ENCODE measurements at places on chromosomes 12 and 14. TPM values are rescaled to one million over a fixed set of nuclear protein-coding genes. Genes with fewer than 3 reads are reported as not detected.

- no peaks in the 10 kb centered on the region for H3K4me1 ChIP-seq
- no peak for DNase-seq
- H3K4me3 ChIP-seq: no peak overlapping the region
- H3K27me3 ChIP-seq: no peaks in the 10 kb centered on the region
- H3K27ac ChIP-seq: no peak overlapping the region
Observed at GRCh38 chr12:123498126-123498825, 35.2 kb downstream of the RILPL1 start.

DNA sequence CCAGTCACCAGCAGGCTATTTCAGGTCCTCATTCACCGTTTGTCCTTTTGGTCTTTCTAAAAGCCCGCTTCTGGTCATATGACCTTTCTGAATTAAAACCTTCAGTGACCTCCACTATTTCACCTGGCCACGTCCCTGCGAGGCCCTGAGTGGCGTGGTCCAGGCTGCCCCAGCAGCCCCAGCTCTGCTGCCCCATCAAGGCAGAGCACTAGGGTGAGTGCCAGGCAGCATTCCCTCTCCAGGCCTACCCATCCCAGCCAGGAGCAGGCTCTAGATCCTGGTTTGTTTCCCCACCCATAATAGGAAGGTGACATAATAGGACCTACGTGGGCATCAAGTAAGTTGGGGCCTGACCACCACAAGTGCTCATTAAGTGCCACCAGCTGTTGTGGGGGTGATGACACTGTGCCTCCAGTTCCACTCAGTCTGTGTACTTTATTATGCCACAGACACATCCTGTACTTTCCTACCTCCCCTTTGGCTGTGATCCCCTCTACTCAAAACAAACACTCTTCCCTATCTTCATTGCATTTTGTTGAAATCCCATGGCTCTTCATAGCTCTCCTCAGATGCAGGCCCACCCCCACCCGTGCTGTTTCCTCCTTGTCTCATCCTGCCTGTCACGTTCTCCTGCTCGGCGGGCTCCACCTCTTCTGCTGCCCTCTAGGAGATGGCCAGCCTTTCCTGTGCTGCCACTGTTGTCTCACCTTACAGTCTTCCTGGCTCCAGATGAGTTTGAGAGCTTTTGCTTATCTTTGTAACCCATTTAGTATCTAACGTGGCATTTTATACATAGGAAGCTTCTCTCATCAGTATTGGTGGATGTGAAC lies 21.4 kb downstream of the CKB start:
- H3K4me1 ChIP-seq: no peaks in the 10 kb centered on the region
- peaks cover 8% of the 10 kb centered on the region for H3K36me3 ChIP-seq

DNA sequence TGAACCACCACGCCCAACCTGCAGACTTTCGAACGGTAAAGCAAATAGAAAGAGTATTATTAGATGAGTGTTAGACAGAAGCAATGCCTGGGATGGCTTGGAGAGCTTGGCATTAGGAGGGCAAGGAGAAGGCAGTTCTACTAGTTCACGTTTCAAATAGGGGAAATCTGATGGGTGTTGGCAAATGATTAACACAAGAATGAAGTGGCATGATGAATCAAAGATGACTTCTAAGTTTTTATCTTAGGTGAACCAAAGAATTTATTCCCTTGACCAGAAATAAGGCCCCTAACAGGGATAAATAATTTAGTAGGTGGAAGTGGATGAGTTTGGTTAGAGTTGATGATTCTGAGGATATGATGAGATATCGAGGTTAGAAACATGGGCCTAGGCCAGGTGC lies 38.5 kb downstream of the DRAM1 start:
- H3K4me1 ChIP-seq: no peaks in the 10 kb centered on the region
- H3K4me3 ChIP-seq: no peak overlapping the region
- no peaks in the 10 kb centered on the region for H3K36me3 ChIP-seq
- H3K27me3 ChIP-seq: no peaks in the 10 kb centered on the region
- H3K27ac ChIP-seq: no peak overlapping the region

DNA sequence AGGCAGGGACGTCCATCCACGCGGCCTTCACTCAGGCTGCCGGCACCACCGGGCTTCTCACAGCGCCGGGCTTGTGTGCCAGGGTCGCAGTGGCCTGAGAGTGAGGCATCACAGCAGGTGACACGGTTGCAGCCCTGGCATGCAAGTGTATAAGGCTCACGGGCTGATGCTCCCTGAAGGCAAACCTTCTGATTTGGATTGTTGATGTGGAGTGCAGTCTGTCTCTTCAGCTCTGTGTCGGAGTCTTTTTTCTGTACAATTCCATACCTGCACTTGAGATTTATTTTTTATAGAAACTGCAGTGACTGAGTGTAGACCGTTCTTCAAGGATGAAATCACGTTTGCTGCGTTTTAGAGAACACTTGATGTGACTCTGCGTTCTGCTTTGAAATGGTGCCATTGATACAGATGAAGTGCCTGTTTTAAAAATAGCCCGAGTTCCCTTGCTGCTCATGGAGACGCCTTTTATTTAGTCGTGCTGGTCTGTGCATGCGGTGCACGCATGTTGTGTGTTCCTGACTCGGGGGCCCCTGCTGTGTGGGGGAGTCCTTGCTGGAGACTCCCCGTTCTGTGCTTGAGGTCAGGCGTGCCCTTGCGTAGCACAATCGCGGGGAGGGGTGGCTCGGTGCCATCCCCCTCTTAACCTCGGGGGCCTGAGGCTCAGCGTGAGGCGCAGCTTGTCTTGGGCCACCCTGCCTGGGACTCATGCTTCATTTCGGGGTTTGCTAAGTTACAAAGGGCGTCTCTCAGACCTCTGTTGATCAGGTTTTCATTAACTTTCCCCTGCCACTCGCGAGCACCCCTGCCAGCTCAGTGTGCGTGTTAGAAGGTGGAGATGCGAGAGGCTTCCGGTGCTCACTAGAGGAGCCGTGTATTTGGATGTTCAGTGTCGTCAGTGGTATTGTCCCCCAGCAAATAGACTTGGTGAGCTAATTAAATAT lies 21.6 kb upstream of the AMN start:
- no peak for DNase-seq
- no peak overlapping the region for H3K27ac ChIP-seq
- no peaks in the 10 kb centered on the region for H3K4me1 ChIP-seq
- no peak overlapping the region for H3K4me3 ChIP-seq
- H3K36me3 ChIP-seq: no peaks in the 10 kb centered on the region
- no peaks in the 10 kb centered on the region for H3K27me3 ChIP-seq

DNA sequence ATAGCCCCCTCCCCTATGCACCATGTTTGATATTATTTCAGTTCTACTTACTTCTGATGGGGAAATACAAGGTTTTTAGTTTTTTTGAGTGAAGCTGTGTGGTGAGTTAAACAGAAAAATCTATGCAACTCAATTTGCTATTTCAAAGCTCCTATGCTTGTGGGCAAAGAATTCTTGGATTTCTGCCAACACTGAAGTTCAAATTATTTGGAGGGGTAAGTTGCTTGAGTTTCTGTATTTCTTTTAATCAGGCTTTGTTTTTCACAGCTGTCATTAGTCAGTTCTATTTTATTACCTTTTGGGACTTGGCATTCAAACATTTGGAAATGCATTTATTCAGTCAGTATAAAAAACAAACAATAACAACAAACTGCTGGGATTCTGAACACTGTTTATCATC lies 407.5 kb upstream of the MGAT4C start:
- no peak for DNase-seq
- no peaks in the 10 kb centered on the region for H3K36me3 ChIP-seq
- no peak overlapping the region for H3K27ac ChIP-seq
- no peaks in the 10 kb centered on the region for H3K4me1 ChIP-seq
- no peak overlapping the region for H3K4me3 ChIP-seq

DNA sequence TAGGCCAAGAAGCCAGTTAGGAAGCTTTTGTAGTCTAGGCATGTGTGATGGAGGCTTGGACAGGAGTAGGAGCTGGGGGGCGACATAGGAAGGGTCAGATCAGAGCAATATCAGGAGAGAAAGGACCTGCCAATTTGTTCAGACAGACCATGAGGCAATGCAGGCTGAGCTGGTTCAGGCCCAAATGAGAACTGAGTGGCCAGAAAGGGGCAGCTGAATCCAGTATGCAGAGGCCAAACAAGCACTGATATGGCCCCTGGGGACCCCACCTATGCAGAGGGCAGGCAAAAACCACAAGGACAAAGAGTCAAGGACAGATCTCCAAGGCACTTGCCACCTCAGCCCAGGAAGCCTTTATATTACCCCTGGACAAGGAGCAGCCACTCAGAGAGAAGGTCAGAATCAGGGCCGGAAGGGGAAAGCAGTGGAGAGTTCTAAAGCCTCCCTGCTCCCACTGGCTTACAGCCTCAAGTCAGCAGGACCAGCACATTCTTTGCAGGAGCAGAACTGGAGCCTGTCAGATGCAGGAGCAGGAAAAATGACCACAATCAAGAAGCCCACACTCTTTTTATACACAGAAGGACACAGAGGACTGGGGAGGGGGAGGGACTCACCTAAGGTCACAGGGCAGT lies 37.2 kb downstream of the CLMN start:
- no peak for DNase-seq
- no peaks in the 10 kb centered on the region for H3K27me3 ChIP-seq
- H3K4me3 ChIP-seq: no peak overlapping the region
- no peaks in the 10 kb centered on the region for H3K36me3 ChIP-seq
- H3K27ac ChIP-seq: no peak overlapping the region
- no peaks in the 10 kb centered on the region for H3K4me1 ChIP-seq

- no peak overlapping the region for H3K4me3 ChIP-seq
- no peaks in the 10 kb centered on the region for H3K27me3 ChIP-seq
- DNase-seq: no peak
- H3K27ac ChIP-seq: no peak overlapping the region
- H3K36me3 ChIP-seq: no peaks in the 10 kb centered on the region
Observed at GRCh38 chr14:105181549-105182295, 610 bp upstream of the NUDT14 start.

SPTLC2 gene
- 37.8 TPM for total RNA-seq

Measured in aorta (tissue), 5 donors.